Dorsolateral prefrontal cortex (tissue), 122 donors: ENCODE measurements at places on chromosomes 2 and 18. TPM values are rescaled to one million over a fixed set of nuclear protein-coding genes. Genes with fewer than 3 reads are reported as not detected.

DNA sequence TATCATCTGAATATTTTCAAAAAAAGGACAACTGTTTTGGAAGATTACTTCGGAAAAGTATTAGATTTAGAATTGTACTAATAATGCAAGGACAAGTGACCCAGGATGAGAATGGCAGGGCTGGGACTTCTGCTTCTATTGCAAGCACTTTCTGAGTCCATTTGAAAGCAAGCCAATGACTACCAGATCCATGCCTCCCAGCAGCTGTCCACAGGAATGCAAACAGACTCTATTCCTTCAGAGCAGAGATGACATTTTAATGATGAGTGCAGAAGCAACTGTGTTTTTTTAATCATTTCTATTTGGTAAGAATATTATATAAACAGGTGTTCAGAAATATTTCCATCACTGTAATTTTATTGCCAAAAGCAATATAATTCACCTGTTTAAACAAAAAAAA, 456.7 kb downstream of the SOX11 start:
- DNase-seq: no peak

DNA sequence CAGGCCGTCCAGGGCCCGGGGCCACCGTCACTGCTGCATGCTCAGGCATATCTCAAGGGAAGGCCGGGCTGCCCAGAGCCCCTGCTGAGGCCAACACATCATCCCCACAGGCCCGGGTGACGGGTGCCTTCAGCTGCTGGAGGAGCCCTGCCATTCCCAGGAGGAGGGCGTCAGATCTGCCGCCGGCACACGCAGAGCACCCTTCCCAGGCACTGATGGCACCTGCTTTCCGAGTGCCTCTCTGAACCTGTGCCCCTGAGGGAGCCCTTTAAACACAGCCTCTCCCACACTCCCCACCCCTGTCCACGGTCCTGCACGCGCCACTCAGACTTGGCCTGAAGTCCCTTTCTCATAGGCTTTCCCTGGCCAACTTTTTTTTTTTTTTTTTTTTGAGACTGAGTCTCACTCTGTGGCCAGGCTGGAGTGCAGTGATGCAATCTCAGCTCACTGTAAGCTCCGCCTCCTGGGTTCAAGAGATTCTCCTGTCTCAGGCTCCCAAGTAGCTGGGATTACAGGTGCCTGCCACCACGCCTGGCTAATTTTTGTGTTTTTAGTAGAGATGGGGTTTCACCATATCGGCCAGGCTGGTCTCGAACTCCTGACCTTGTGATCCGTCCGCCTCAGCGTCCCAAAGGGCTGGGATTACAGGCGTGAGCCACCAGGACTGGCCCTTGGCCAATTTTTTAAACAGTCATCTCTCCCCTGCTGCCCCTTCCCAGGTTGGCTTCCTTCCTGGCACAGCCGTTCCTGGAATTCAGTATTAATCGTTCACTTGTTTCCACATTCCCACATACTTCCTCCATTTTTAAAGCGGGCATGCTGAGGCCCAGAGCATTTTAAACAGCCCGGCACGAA, 211.7 kb downstream of the NDUFA10 start:
- DNase-seq: no peak

DNA sequence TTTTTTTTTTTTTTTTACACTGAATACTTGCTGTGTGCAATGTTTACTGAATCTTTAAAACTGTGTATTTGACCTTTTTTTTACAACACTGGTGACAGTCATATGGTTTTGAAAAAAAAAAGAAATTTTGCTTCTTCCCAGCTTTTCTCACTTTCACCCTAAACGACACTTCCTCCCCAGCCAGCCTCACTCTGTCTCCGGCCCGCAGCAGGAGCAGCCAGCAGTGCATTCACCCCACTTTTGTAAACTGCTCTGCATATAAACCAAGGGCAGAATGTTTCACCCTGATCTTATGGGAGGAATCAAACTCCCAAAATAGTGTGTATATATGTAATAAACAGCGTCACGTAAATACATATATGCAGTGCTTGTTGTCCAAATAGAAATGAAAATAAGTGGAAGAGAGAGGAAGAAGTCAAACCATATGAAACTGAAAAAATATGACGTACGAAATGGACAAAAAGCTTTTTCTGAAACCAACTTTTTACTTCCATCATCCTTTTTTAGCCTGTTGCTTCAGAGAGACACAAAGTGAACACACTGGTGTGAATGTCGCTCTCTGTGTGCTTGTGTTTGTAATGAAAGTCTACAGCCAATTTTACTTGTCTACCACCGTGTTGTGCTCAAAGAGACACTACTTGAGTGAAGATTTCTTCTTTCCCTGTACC, 54.2 kb downstream of the ZCCHC2 start:
- DNase-seq: no peak

GRCh38 chr2:60973705-60974104, 43.8 kb upstream of the PEX13 start:
- no peak for DNase-seq

GRCh38 chr18:3649633-3650426, 199.9 kb downstream of the TGIF1 start:
- no peak for DNase-seq

- no peak for DNase-seq
Measured at GRCh38 chr2:102286041-102286440, 25.3 kb upstream of the IL1RL1 start.

DNA sequence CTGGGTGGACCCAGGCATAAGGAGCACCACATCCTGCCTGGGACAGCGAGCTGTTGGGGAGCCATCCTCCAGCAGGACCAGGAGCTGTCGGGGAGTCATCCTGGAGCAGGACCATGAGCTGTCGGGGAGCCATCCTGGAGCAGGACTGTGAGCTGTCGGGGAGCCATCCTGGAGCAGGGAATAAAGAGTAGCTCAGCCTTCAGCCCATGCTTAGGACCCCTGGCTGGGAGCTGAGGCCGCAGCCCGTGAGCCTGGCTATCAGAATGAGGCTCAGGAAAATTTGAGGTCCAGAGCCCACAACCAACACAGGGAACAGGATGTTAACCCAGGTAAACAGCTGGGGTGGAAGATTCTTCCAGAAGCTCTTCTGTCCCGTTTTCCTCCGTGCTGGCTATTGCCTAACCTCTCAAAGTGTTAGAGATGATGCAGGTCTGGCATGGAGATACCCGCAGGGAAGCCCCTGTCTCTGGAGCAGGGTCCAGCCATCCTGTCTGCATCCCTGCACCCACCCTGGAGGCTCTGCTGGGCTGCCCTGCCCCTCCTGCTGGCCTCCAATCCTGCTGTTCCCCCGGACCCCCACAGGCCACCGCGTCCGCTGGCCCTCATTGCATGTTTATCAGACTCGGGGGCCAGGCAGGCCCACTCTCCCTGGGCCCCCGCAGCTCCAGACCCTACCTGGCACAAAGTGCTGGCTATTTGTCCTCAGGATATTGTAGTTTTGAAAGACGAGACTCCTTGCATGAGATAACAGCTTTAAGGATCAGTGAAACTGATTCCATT, 243.5 kb upstream of the MYT1L start:
- DNase-seq: no peak

- no peak for DNase-seq
Measured at GRCh38 chr2:150575861-150576260, 88.4 kb upstream of the RND3 start.

- DNase-seq: no peak
Measured at GRCh38 chr2:199955007-199955338, 318 bp downstream of the TYW5 start.

DNA sequence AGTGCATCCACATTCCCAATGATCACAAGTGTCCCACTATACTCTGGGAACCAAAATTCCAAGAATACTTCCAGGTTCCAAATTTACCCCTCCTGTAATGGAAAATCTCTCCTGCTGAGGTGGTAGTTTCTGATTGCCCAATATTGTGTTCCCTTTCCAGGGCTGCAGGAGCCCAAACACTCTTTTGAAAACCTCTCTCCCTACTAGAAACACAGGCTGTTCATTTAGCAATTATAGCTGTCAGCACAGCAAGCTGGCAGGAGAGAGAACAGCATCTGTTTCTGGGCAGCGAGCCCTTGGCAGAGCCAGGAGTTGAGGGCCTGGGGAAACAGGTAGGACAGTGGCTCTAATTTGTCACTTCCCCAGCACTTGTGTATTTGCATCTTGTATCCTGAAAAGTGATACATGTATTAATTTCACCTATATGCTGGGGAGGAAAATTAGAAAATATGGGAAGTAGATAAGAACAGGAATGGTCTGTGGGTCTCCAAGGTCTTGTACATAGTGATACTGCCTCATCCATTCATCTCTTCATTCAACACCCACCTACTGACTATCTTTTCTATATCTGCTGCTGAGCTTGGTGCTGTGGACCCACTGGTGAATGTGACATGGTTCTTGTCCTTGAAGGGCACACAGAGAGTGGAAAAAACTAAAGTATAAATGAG, 16.9 kb upstream of the PAIP2B start:
- no peak for DNase-seq

GRCh38 chr2:50181212-50181611, 850.7 kb downstream of the NRXN1 start:
- DNase-seq: no peak

DNA sequence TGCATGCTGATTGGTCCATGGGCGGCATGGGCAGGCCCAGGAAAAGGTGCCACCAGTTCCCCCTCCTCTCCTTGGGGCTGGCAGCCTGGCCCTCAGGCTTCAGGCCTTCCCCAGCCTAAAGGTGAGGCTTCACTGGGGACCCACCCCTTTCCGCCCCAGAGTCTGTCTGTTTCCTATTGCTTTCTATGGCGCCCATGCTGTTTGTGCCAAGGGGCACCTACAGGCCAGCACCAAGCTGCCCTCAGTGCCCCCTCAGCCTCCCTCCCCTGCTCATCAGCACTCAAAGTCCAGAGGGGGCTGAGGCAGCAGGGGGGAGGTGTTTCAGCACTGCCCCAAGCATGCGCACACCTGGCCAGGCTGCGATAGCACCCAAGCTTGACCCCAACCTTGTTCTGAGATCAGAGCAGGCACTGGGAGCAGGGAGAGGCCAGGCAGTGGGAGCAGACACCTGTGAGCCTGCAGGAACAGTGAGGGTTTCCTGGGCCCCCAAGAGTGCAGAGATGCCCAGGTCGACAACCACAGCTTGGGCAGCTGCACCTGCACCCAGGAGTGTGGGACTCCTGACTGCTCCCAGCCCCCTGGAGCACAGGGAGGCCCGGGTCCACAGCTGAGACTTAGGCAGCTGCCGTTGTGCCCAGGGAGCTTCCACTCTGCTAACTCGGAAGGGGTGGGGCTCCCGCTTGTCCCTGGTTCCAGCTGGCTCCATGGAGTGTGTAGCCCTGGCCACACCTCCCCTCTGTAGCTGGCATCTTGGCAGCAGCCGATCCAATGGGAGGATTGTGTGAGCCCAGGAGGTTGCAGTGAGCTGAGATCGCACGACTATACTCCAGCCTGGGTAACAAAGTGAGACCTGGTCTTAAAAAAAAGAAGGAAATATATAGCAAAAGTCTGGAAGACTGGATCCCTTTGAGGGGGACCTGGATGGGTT, 69.1 kb downstream of the NCAPH start:
- DNase-seq: peak; percentile 83

DNA sequence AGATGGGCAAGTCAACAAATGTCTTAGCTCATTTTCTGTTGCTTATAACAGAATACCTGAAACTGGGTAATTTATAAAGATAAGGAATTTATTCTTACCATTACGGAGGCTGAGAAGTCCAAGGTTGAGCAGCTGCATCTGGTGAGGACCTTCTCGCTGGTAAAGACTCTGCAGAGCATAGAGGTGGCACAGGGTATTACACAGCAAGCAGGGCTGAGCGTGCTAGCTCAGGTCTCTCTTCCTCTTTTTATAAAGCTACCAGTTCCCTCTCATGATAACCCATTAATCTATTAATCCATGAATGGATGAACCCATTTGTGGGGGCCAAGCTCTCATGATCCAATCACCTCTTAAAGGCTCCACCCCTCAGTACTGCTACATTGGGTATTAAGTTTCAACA, 109.1 kb downstream of the CDK15 start:
- DNase-seq: no peak

- no peak for DNase-seq
Measured at GRCh38 chr18:28372186-28372585, 195.3 kb upstream of the CDH2 start.

DNA sequence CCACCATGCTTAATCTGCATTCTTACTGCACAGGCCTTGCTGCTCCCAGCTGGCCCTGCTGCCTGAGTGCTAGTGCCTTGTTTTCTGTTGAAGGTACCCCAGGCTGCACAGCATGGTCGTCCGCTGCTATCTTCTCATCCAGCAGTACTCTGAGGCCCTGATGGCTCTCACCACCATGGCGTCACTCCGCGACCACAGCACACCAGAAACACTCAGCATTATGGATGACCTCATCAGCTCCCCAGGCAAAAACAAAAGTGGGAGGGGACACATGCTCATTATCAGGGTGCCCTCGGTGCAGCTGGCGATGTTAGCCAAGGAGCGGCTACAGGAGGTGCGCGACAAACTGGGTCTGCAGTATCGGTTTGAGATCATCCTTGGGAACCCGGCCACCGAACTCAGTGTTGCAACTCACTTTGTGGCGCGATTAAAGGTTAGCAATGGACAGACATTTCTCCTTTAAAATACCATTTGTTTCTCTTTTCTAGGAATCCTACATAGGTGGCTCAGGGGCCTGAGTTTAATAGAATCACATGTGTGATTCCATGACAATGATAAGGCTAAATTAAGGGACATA, 110.5 kb downstream of the ESCO1 start:
- DNase-seq: no peak

DNA sequence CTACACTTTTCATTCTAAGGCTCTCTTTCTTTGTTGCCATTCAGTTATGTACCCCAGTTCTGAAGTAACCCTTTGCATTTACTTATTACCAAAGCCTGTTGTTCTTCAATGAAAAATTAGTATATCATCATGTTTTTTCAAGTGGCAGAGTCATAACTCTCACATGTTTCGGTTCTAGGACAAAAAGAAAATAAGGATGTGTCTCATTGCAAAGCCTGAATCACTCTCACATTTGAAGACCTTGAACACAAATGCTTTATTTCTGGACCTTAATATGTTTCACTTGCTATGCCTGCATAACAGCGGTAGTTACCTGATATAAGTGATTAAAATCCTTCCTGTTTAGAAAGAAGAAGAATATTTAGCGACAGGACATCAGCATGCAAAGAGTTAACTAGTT, 49.1 kb downstream of the ZEB2 start:
- no peak for DNase-seq

- DNase-seq: no peak
Measured at GRCh38 chr2:111100087-111100764, 20.5 kb upstream of the BCL2L11 start.

KCNJ13 gene
- 0.46 TPM for total RNA-seq

ABCG8 gene
- 4.5 TPM for total RNA-seq

RAPGEF4 gene
- total RNA-seq: 209 TPM

IL36RN gene
- total RNA-seq: not detected

REEP1 gene
- total RNA-seq: 67.5 TPM

CCDC138 gene
- total RNA-seq: 12.5 TPM

NRP2 gene
- total RNA-seq: 43.9 TPM

RAB6C gene
- total RNA-seq: 3.6 TPM
